ENCODE measurements at places on chromosomes 3 and 15.

DNA sequence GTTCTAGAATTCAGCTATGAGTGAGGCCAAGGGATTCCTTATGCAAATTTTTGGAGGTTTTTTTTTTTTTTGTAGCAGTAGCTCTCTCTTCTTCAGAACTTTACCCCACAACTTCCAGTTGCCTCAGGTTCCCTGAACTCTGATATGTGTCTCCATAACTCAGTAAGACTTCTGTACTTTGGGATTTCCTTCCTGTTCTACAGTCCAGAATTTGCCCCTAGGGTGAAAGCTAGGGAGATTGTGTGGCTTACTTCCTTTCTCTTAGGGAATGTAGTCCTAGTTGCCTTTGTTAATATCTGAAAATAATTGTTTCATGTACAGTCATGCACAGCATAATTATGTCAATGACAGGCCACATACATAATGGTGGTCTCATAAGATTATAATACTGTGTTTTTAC, 30.8 kb downstream of the LRRC28 start:
- no peak for DNase-seq

- peak; percentile 38 for DNase-seq
Observed at GRCh38 chr3:128875556-128876120, 3.8 kb upstream of the ACAD9 start.

GRCh38 chr15:56815247-56815646, 81.9 kb upstream of the ZNF280D start:
- no peak for DNase-seq

GRCh38 chr3:162678941-162679340, 1182.3 kb downstream of the OTOL1 start:
- no peak for DNase-seq

DNA sequence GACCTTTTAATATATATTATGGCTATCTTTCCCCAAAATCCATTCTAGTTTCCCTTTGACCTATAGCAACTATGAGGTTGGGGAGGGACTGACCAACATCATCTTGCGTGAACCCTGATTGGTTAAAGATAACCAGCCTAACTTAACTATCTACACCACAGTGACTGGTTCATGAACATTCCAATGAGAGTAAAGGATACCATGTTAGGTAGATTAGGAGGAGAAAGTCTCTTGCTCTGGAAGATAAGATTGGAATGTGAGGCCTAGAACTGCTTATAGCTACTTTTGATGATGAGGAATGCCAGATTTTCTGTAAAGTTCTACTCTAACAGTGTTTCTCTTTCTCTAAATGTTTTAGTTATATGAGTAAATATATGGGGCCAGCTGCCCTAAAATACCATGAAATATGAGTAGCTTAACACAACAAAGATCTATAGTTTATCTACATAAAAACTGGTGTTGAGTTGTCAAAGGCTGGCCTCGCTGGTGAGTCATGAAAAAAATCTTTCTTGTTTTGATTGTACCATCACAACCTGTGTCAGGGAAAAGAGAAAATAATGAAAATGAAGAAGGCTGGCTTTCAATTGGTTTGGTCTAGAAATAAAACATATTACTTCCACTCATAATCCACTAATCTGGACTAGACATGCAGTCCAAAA, 481.4 kb downstream of the NSUN3 start:
- no peak for DNase-seq

DNA sequence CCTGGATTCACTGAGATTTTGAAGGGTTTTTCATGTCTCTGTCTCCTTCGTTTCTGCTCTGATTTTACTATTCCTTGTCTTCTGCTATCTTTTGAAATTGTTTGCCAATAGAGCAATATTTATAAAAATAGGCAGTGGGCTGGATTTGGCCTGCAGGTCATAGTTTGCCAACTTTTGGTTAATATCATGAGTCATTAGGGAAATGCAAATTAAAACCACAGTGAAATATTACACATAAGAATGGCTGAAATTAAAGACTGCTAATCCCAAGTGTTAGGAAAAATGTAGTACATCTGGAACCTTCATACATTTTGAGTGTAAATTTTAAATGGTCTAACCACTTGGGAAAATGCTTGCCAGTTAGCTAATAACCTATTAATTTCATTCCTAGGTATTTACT, 56.3 kb downstream of the ABI3BP start:
- no peak for DNase-seq

GRCh38 chr3:126476166-126477060, 722 bp upstream of the ZXDC start:
- no peak for DNase-seq

DNA sequence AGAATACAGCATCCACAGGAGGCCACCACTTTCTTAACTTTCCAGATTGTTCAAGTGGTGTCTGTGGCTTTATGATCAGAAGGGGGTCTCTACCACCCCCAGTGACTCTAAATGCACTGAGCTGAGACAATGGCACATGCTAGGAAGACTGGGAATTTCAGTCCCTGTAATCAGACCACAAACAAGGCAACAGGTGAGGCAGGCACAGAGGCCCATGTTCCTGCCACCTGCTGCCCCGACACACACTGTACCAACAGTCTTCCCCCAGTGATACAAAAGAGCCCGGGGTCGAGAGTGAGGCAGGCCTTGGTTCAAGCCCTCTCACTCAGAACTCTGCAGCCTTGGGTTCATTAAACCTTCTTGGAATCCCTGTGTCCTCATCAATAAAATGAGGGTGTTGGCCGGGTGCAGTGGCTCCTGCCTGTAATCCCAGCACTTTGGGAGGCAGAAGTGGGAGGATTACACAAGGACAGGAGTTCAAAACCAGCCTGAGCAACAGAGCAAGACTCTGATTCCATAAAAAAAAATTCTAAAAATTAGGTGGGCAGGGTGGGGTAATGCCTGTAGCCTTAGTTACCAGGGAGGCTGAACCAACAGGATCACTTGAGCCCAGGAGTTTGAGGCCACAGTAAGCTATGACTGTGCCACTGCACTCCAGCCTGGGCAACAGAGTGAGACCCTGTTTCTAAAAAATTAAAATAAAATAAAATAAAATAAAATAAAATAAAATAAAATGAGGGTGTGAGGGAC, 55.8 kb downstream of the ADCY5 start:
- no peak for DNase-seq

DNA sequence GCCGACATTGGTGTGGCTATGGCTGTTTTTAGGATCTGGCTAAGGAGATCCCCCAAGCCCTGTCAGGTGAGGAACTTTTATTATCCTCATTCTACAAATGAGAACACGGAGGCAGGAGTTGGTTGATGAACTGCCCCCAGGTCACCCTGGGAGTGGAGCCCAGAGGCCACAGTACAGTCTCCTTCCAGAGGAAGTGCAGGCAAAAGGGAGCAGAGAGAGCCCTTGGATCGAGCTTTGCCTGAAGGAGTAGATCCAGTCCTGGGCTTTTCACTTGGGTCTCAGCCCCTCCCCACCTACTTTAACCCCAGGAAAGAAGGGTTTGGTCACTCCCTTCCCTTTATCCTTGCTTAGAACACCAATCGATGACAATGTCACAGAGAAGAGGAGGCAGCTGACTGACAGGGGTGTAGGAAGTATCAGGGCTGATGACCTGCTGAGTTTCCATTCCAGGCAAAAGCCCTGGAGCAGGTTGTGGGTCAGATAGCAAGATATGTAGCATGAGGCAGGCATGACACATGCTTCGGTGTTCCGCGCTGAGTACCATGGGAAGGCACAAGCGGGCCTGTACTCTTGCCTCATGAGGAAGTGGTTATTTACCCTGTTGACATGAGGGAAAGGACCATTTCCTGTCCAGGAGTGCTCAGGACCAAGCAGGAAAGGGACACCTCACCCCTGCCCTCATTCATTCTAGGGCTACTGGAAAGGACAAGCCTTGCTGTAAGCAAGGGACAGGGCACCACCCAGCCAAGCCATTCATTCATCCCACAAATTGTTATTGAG, 5.8 kb upstream of the PLA2G4D start:
- DNase-seq: no peak

GRCh38 chr3:51390246-51391074, 625 bp upstream of the RBM15B start:
- DNase-seq: no peak

DNA sequence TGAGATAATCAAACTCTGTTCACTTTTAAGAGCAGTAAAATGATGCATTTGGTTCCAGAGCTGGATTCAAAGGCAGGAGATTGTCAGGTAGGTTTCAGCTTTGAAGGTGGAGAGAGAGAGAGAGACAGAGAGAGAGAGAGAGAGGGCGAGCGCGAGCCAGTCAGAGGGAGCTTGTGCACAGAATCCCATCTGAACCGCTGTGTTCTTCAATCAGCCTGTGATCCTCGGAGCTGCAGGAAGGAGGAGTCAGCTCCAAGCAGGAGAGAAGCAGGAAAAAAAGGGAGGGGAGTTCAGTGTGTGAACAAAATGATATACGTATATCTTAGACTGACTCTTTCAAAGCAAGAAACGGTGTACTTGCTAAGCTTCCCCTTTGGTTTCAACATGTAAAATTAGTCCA, at the start of gene GPR149:
Gene GPR149, minus strand, starts transcription at position 177 of the 400 bp plus-strand sequence. CDS start 575 bp downstream, outside the sequence.
- DNase-seq: no peak

GRCh38 chr3:48353987-48354386, 18.0 kb upstream of the FBXW12 start:
- no peak for DNase-seq

DNA sequence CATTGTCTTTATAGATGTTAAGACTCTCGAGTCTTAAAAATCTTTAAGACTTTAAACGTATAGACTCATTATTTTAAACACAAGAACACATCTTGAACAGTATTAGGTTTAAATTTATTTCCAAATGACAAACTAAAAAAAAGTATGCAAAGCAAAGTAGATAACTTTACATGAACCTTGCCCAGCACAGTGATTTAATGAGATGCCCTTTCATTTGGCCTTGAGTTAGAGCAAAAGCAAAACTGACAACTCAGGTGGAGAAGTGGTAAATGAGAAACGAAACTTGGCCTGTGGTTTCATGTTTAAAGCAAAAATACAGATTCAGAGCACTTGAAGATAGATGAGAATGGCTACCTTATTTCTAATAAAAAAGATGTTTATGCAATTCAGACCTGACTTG, 8.6 kb downstream of the GPR15 start:
- no peak for DNase-seq

GRCh38 chr15:44500555-44500954, 36.4 kb upstream of the EIF3J start:
- DNase-seq: no peak

GRCh38 chr3:138082085-138082991, 33.1 kb downstream of the DZIP1L start:
- no peak for DNase-seq

DNA sequence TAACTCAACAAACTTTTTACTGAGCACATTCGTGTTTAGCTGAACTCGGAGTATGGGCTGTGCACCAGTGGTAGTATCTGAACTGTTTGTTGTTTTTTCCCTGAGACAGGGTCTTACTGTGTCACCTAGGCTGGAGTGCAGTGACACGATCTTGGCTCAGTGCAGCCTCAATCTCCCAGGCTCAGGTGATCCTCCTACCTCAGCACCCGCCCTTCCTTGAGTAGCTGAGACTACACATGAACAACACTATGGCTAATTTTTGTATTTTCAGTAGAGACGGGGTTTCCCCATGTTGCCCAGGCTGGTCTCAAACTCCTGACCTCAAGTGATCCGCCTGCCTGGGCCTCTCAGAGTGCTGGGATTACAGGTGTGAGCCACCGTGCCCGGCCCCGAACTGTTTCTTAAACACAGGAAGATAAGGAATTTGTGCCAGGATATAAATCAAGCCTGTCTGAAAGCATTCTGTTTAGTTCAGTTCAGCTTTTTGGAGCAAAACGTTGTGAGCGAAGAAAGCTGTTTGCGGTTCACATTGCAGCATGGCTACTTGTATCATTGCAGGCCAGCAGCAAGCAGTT, 40.4 kb upstream of the SKOR1 start:
- no peak for DNase-seq

GRCh38 chr3:137062250-137062649, 104.5 kb downstream of the IL20RB start:
- DNase-seq: no peak

DNA sequence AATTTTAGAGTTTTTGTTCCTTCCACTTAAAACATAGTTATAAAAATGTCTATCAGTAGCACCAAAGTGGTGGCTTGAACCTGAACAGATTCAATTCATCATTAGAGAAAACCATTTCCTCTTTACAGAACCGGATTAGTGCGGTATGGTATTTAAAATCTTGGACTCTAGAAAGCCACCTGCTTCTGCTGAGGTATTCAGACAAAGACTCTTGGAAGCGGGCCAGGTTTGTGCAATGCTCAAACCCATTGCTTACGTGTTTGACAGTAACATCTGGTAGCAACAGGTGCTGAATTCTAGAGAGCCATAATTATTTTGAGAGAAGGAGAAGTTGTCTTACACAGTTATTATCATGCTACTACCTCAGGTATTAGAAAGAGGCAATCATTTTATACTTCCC, 290.5 kb downstream of the NAALADL2 start:
- no peak for DNase-seq

GRCh38 chr3:23161896-23162570, 41.1 kb upstream of the UBE2E2 start:
- DNase-seq: no peak

- no peak for DNase-seq
Observed at GRCh38 chr3:114057011-114057347, 442 bp downstream of the QTRT2 start.

DNA sequence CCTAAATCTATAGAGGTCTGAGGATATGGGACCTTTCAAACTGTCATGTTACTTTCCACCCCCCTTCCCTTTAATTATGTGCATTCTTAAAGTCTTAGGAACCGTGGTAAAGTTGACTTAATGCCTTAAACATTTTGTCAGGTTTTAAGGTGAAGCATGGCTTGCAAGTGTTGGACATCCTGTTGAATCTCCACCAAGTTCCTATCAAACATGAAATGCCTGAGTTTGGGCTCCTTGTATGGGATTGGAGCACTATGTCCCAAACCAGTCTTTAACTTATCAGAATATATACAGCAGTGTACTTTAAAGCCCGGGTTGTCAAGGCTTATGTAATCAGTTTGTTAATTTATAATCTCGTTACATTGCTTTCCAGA, 1.1 kb downstream of the SNRK start:
- no peak for DNase-seq

- DNase-seq: peak; percentile 43
Observed at GRCh38 chr3:14144423-14145075, 19.7 kb downstream of the TMEM43 start.

- DNase-seq: no peak
Observed at GRCh38 chr15:101112336-101113113, 139.3 kb downstream of the CHSY1 start.

DNA sequence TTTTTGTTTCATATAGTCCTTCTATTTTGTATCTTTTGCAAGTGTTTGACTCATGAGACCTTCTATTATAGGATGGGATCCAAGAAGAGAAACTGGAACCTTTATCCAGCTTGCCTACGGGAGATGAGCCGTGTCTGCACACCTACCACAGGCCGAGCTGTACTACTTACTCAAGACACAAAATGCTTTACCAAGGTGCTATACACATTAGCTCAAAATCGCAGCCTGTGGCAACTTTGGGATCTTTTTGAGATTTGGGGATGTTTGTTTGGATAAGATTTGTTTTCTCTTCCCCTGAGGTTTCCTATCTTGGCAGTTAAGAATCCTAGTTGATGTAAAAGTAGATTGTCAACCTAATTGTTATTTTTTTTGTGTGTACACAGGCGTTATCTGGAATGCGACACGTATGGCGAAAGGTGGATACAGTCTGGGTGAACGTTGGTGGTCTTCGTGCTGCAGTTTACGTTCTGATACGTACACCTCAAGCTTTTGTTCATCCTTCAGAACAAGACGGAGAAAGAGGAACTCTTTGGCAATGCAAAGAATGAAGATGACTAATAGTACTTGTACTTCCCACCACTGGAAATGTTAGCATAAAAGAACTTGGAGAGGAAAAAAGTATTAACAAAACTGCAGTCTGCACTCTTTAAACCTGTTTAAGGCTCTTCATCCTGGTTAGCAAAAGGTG, 13.1 kb upstream of the SETD5 start:
- DNase-seq: no peak
